ENCODE measurements at places on chromosomes 2 and 18.

DNA sequence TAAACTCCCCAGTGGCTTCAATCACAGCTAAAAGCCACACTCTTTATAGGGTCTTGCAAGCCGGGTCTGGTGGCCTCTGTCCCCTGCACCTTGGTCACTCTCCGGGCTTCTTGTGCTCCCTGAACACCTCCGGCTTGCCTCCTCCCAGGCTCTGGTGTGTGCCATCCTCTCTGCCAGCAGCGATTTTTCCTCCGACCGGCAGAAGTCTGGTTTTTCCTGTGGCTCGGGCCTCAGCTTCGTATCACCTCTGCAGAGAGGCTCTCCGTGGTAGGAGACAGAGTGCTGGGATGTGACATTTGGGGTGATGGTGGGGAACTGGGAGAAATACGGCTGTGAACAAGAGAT, 58.8 kb upstream of the HPCAL1 start:
- DNase-seq = no peak

- no peak for DNase-seq
These were observed 48.8 kb downstream of the SLC66A2 start for GRCh38 chr18:79902640-79903039.

- no peak for DNase-seq
These were observed 296.6 kb downstream of the NAPG start for GRCh38 chr18:10822456-10822855.

- no peak for DNase-seq
These were observed 805.0 kb downstream of the CPS1 start for GRCh38 chr2:211361383-211361782.

GRCh38 chr18:36127836-36128529, 1.2 kb downstream of the SLC39A6 start:
- no peak for DNase-seq

DNA sequence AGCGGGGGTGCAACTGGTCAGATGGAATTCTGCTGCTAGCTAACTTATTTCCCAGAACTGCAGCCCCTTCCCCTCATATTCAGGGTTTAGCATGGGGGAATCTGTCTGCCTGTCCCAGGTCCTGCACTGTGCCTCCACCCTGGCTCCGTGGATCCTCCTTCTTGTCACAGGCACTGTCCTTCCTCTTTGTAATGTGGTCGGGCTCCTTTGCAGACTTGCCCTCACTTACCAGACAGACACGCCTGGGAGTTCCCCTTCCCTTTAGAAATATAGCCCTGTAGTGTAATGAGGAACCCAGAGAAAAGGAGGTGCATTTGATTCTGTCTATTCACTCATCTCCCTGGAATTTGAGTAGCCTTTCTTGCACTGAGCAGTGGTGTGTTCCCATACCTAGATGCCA, 108.7 kb downstream of the TRIM43 start:
- no peak for DNase-seq

GRCh38 chr2:115161081-115161770, 718.8 kb downstream of the DPP10 start:
- DNase-seq = no peak

DNA sequence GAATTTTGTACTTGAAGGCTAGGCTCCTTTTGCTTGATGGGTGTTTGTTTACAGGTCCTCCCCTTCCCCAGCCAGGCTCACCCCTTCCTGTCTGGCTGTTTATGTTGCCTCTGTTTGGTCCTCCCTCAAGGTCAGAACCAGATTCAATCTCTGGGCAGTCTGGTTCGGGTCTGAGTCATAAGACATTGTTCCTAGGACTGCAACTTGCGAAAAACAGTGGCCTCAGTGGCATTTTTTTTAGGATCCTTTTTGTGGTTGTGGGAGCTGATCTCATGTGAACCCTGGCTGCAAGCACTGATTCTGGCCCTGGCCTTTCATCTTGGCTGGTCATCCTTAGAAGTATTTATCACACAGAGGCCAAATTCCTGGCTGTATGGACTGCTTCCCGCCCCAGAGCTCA, 370.4 kb downstream of the CLIP4 start:
- no peak for DNase-seq

DNA sequence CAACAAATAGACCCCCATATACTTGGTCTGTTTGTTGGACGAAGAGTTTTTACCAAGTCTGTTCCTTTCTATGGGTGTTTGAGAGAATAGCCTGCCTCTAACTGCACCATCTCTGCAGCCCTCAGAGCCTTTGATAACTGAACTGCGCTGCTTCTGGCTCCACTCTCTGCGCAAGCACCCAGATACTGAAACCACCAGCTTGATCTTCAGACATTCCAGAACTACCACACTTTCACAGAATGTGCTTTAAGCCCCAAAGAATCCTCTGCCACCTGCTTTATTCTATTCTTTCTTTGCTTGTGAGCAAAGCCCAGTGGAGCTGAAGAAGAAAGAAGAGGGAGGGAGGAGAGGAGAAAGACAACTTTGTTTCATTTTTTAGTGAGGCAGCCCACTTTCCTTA, 380.7 kb downstream of the BCL11A start:
- DNase-seq = no peak

Measured in SHP77 treated with DMSO at 0.1 percent for 48 hours (cell line).